GDM1 (cell line): ENCODE measurements at places on chromosomes 7 and 10.

- no peak for DNase-seq
These were observed 187.0 kb downstream of the PCDH15 start for GRCh38 chr10:54614072-54614471.

DNA sequence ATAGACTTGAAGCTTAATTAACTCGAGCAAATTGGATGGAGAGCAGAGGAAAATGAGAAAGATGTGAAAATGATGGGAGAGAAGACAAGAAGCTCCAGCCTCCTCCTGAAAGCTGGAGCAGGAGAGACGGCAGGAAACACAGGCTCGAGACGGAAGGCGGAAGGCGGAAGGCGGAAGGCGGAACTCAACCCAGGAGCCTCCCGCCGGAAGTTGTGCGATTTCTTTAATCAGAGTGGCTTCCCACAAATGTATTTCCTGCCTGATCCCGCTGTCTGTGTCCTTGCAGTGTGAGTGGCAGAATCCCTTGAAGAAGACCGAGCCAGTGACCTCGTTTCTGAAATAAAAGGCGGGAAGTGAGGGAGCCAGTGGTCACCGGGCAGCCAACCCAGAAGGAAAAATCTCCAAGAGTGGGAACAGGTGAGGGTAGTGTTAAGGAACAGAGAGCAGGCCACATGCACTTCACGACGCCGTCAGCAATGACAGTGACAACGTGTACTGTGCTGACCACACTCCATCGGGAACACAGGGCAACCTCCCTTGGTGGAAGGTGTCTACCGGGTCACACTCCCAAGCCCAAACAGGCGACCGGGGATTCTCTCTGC, 117.0 kb upstream of the RNF32 start:
- DNase-seq = no peak

DNA sequence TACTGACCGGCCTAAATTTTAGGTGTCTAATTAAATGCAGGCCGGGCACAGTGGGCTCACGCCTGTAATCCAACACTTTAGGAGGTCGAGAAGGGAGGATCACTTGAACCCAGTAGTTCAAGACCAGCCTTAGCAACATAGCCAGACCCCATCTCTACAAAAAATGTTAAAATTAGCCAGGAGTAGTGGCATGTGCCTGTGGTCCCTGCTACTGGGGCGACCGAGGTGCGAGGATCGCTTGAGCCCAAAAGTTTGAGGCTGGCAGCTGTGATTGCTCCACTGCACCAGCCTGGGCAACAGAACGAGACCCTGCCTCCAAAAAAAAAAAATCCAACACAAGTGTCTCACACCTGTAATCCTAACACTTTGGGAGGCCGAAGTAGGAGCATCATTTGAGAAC, 491 bp upstream of the SLC37A3 start:
- no peak for DNase-seq

- no peak for DNase-seq
These were observed 74.5 kb downstream of the C1GALT1 start for GRCh38 chr7:7256731-7257274.

- no peak for DNase-seq
These were observed 48.8 kb upstream of the MYL10 start for GRCh38 chr7:101677797-101678479.

DNA sequence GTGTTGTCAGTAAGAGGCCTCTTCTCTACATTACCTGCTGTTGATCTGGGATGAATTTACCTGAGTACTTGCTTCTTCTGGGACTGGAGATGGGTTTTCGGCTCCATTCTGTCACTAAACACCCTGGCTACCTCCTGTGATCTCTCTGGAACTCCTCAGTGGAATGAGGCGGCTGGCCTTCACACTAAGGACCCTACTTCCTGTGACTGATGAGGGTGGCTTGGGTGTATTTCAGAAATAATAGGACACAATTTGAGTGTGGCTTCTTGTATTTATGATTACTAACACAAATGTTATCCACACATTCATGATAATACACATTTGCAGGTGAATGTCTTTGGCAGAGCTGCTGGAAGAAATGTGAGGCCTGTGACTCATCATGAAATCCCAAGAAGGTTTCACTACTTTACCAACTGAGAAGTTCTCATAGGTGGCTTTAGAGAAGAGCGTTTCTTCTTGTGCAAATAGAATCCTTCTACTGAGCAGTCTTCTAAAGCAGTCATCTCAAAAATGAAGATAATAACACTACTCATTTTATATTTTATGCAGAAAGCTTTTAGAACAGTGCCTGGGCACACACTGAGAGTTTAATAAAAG, 21.3 kb upstream of the EVX1 start:
- no peak for DNase-seq

GRCh38 chr10:128367807-128368206, 241.6 kb upstream of the MKI67 start:
- no peak for DNase-seq

- DNase-seq = no peak
These were observed 511.5 kb downstream of the ATRNL1 start for GRCh38 chr10:115604627-115605026.

- DNase-seq = peak; percentile 7
These were observed 128.4 kb downstream of the BICC1 start for GRCh38 chr10:58641095-58641531.

DNA sequence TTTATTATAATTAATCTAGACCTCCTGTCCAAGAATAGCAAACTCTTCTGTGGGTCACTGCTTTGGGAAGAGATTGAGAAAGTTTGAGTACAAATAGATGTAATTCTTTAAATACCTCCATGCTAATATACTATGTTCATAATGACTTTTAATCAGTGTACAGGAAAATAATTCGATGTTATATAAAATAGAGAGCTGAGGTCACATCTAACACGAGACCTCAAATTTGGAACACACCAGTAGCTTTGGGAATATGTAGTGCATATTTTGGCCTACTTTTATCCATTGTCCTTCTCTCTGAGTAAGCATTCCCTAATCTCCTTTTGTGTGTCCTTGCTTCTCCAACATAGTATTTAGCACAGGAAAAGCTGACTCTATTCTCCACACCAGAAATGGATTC, 27.3 kb upstream of the CABCOCO1 start:
- no peak for DNase-seq

GRCh38 chr7:112420236-112420861, 29.9 kb upstream of the IFRD1 start:
- no peak for DNase-seq

GRCh38 chr10:114071178-114071577, 27.5 kb downstream of the ADRB1 start:
- DNase-seq = no peak

DNA sequence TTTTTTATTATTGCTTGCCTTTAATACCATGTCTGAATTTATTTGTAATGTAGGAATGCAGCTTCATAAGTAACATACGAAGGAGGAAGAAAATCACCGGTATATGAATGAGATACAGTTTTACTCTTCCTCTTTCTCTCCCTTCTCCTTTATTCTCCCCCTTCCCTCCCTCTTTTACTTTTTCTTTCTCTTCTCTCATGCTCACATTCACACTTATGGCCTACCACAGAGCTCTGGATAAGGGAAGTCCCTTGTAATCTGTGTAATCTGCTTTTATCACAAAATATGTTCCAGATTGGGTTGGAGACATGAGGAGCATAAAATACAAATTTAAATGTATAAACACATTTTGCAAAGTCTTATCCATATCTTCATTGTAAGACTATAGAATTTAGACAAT, 59.4 kb downstream of the MDFIC start:
- no peak for DNase-seq

- DNase-seq = no peak
These were observed 162.8 kb upstream of the NFE2L3 start for GRCh38 chr7:25989140-25989705.

DNA sequence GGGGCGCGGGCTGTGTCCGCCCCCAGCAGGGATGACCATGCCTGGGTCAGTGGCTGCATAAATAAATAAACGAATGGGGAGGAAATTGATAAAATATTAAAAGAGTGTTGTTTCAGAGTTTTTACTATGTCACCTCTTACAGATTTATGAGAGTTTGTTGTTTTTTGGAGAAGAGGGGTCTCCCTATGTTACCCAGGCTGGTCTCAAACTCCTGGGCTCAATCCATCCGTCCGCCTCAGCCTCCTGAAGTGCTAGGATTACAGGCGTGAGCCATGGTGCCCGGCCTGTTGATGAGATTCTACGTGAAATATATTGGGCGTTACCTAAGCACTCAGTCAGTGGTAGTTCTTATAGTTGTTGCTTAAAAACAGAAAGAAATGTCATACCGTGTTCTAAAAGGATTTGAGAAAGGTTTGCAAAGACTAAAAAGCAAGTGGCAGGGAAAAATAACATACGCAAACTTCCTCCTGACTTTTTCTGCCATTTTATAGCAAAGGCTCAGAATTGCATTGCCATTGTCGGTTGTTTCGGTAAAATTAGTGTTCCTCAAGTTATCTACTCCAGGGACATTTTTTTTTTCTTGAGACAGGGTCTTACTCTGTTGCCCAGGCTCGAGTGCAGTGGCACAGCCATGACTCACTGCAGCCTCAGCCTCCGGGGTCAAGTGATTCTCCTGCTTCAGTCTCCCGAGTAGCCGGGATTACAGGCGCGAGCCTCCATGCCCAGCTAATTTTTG, 39.5 kb upstream of the FOXK1 start:
- DNase-seq = no peak

- DNase-seq = no peak
These were observed 25.9 kb downstream of the ABRAXAS2 start for GRCh38 chr10:124827474-124827873.

DNA sequence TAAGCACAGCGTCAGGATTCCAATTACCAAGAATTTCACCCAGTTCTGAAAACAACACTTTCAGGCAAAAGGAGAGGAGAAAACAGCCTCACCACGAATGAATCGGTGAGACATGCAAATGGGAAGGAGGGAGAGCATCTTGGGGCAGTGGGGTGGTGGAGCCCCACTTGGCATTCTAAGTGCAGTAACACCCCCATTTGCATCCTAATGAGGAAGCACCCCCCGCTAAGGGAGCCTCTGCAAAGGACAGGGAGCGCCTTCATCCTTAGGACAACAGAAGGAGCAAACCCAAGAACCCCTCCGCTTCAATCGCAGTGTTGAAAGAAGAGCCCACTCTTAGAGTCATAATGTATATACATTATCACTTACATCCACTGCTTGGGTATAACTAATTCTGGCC, 46.8 kb downstream of the NRAP start:
- DNase-seq = no peak

GRCh38 chr7:83925860-83926259, 268.7 kb downstream of the SEMA3A start:
- no peak for DNase-seq

DNA sequence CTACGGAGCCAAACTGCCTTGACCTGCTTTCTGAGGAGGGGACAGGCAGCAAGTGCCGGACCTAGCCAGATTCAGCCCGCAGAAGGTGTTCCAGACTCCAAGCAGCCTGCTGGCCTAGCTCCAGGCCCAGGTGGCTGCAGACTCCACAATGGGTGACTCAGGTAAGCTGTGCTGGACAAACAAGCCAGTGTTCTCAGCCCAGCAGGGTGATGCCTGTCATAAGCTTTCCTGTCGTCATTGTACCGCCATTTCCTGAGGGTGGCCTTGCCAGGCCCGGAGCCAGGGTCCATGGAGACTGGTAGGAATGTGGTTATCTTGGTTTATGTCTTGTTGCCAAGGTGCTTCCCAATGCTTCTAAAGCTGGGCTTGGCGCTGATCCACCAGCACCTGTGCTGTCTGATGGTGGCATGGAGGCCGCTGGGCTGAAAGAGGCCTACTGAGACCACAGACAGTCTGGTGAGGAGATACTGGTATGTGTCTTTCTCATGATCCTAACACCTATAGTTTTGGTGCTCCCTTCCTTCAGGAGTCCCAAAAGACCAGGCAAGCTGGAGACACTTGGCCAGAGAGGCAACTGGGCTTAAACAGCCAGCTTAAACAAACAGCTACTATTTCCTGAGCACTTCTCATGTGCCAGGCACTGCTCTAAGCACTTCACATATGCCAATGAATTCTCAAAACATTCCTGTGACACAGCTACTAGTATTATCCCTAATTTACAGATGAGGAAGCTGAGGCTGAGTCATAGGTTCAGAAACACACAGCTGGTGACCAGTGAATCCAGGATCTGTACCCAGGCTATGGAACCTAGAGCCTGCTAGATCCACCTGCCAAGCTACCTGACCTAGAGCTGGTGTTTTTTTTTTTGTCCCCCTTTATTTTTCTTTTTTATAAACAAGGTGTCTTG, 42.0 kb downstream of the ZC3HC1 start:
- DNase-seq = no peak

DNA sequence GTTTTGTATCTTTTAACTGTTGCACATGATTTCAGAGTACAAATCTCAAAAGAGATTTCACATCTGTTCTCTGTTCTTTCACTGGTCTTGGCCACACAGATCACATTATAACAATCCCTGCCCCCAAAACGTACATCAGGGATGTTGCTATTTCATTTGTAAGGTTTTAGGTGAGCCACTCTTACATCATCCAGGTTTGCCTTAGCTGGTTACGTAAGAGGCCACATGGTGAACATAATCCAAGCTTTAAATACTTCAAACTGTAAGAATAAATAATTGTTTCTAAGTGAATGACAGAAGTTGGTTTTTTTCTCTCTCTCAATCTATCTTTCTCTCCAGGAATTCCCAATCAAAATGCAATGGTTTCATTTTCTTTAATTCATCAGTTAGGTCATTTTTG, 245.9 kb upstream of the HGF start:
- DNase-seq = no peak

- no peak for DNase-seq
These were observed 52.4 kb upstream of the TMEM140 start for GRCh38 chr7:135095450-135095849.

DNA sequence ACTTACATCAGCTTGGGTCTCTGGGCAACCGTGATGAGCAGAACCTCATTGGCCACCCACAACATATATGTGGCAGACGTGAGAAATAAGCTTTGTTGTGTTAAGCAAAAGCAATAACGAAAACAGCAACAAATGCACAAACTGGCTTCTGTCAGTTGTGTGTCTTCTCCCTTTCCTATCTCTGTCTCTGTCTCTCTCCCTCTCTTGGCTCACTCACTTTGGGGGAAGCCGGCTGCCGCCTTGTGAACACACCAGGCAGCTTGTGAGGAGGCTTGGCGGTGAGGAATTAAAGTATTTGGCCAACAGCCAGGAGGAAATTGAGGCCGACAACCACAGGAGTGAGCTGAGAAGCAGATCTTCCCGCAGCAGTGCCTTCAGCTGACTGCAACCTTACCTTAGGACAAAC, 21.9 kb upstream of the CDCA7L start:
- peak; percentile 83 for DNase-seq

GRCh38 chr7:142345811-142346210, 88.0 kb upstream of the PRSS58 start:
- peak; percentile 21 for DNase-seq

GRCh38 chr10:130171196-130171595, 35.0 kb downstream of the GLRX3 start:
- DNase-seq = peak; percentile 45

GRCh38 chr10:74034301-74034700, 36.4 kb downstream of the VCL start:
- DNase-seq = no peak

- DNase-seq = no peak
These were observed 127.6 kb upstream of the SLC26A5 start for GRCh38 chr7:103573479-103574058.

DNA sequence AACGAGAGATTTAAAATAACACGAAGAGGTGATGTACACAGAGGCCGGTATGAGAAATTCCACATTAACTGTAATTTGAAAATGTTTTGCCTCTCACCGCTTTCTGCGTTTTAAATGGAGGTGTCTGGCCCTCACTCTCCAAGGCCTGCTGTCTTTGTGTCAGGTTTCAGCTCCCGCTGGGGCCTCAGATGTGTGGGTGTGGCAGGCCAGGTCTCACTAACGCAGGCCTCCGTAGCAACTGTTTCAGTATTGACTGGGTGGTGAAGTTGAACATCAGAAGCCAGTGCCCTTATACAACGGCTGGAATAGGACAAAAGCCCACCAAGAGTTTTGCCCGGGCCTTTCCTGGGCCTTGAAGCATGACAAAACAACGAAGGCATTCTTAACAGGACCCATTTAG, 303.1 kb downstream of the ADARB2 start:
- no peak for DNase-seq

- no peak for DNase-seq
These were observed 439.8 kb upstream of the ZMIZ1 start for GRCh38 chr10:78628976-78629375.
